ENCODE measurements at places on chromosomes 3 and 15. TPM values are rescaled to one million over a fixed set of nuclear protein-coding genes. Genes with fewer than 3 reads are reported as not detected.

DNA sequence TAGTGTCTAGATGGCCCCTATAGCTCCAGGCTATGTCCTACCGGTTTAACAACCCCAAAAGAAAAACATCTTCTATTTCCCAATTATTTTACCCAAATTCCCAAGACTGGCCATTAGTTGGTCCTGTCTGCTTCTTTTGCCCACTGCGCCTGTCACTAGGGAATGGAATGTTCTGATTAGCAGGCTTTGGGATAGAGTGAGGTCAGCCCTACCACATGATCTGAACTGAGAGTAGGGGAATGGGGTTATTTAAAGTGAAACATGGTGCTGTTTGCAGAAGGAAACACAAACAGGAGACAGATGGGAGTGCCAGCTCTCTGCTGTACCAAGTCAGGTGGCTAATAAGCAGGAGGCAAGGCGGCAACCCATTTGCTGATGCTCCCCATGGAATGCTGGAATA is 635.6 kb upstream of the CFAP20DC start:
- peaks cover 2% of the 10 kb centered on the region for H3K4me1 ChIP-seq
- no peaks in the 10 kb centered on the region for H3K27me3 ChIP-seq
- no peak overlapping the region for H3K27ac ChIP-seq
- H3K36me3 ChIP-seq = no peaks in the 10 kb centered on the region

DNA sequence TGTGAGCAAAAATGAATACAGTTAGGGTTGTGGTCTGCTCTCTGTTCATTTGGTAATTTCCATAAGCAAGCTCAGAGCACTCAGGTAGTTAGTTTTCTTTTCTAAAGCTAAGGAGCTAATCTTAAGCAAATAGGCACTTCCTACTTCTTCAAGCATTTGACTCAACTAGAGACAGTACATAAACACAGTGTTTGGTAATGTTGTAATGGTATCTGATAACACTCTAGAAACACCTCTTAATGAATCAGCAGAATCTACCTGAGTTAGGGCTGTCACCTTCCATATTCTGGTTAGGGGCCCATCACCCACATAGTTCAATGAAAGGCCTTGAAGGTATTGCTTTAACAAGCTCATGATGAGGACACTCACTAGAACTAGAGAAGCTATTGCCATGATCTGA is 83.1 kb downstream of the PLCH1 start:
- H3K4me1 ChIP-seq = no peaks in the 10 kb centered on the region
- no peak overlapping the region for H3K27ac ChIP-seq
- H3K36me3 ChIP-seq = no peaks in the 10 kb centered on the region
- peaks cover 24% of the 10 kb centered on the region for H3K27me3 ChIP-seq
- H3K4me3 ChIP-seq = no peak overlapping the region

DNA sequence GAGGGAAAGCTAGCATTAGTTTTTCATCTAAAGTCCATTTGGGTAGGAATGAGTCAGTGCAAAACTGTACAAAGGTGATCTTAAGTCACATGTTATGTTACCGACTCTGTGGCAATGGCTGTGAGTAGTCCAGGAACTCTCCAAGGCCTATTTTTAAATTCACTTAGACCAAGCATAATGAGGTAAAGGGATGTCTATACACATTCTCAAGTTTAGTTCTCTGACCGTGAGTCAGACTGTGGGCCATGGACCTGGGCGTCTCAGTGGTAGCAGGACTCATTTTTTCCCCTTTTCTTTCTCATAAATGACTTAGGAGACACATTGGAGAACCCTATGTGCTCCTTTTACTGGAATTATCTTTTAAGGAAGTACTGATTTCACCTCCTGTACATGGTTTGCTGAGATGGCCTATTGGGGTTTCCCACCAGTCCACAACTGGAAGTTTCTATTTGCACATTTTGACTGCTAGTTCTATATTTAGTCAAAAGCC is 488.7 kb upstream of the TPRG1 start:
- H3K36me3 ChIP-seq = peaks cover 7% of the 10 kb centered on the region
- DNase-seq = no peak
- H3K27me3 ChIP-seq = no peaks in the 10 kb centered on the region
- no peak overlapping the region for H3K4me3 ChIP-seq

DNA sequence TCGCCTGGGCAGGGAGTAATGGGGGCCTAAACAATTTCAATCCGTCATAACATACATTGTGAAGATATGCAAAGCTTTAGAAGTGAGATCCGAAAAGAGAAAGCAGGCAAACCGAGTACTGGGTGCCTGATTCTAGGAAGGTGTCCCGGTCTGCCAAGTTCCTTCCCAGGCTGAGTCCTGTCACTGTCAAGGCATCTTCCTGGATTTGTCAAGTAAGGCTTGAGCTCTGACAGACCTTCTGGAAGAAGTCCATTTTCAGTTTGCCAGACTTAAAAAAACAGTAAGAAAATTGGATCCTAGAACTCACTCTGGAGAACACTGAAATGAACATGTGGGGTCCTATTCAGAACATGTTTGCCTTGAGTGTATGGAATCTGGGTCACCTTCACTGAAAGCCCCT is 253.9 kb downstream of the RORA start:
- H3K4me3 ChIP-seq = no peak overlapping the region
- H3K36me3 ChIP-seq = peaks cover 2% of the 10 kb centered on the region
- no peak for DNase-seq
- no peak overlapping the region for H3K27ac ChIP-seq
- H3K4me1 ChIP-seq = peaks cover 2% of the 10 kb centered on the region

GRCh38 chr15:75750261-75751050 is 37.8 kb upstream of the CSPG4 start:
- no peaks in the 10 kb centered on the region for H3K36me3 ChIP-seq
- H3K4me1 ChIP-seq = peaks cover 8% of the 10 kb centered on the region
- H3K27ac ChIP-seq = peak overlapping the region; percentile 34
- no peak for DNase-seq

GRCh38 chr15:84840741-84841429 is 23.7 kb downstream of the ALPK3 start:
- H3K4me3 ChIP-seq = no peak overlapping the region
- H3K4me1 ChIP-seq = peaks cover 13% of the 10 kb centered on the region
- peaks cover 6% of the 10 kb centered on the region for H3K36me3 ChIP-seq
- H3K27ac ChIP-seq = peak overlapping the region; percentile 60
- no peak for DNase-seq

DNA sequence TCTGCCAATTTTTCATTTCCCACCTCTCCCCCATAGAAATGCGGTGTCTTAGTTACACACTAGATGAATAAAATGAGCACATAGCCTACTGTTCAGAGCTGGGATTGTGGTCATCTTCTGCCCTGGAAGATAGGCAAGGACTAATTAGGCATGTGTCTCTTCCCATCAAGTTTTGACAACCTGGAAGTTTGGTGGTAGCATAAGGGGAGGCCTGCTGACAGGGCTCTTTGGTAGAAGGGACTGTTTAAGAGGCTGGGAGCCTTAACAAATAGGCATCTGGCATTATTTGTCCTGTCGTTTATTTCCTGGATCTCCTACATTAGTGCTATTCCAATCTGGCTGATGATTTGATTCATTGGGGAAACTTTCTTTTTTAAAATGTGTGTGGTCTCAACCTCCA is 512.3 kb downstream of the ZNF385D start:
- no peak for DNase-seq
- no peak overlapping the region for H3K4me3 ChIP-seq
- no peak overlapping the region for H3K27ac ChIP-seq
- H3K27me3 ChIP-seq = no peaks in the 10 kb centered on the region
- H3K36me3 ChIP-seq = no peaks in the 10 kb centered on the region
- H3K4me1 ChIP-seq = no peaks in the 10 kb centered on the region

DNA sequence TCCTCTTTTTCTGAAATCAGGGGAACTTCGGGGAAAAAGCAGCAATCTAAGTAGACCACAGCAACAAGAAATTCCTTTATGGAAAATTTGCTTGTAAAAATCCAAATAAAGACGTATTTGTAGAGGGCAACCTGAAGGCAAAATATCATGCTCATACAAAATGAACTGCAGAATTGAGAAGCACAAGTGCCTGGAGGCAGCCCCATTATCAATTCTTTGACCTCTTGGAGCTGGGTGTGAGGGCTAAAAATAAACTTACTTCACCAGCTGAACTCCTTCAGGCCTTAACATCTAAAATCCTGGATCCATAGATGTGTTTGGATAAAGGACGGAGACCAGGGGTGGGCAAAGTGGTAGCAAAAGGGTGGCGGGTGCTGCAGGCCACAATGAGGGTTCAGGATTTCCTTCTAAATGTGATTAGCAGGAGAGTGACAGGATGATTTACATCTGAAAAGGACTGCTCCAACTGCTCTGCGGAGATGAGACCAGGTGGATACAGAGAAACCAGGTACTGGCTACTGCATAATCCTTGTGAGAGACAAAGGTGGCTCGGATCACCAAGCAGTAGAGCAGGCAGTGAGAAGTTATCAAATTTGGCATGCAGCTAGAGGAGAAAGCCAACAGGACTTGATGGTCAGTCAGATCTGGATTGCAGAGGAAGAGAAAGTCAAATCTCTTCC is 81.7 kb upstream of the TJP1 start:
- no peak overlapping the region for H3K4me3 ChIP-seq
- no peaks in the 10 kb centered on the region for H3K4me1 ChIP-seq
- H3K27ac ChIP-seq = no peak overlapping the region
- H3K36me3 ChIP-seq = no peaks in the 10 kb centered on the region

Gene CCR3
- 0.37 TPM for total RNA-seq

DNA sequence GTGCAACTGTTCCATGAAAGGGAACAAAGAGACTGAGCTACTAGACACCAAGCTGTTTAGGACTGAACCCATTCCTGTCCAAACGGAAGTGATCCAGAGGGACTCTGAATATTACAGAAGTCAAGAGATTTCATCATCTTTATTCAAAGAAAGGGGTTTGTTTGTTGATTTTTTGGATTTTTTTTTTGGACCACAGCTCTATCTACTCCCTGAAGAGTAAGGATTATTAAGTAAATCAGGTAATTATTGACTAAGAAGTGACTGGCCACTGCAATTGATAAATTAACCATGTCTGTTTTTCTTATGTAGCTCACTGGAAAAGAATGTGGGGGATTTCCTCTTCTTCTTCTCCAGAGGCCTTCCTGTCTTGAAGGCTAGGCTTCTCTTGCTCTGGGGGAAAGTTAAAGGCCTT is 146.6 kb upstream of the TPM1 start:
- no peak for DNase-seq
- no peak overlapping the region for H3K27ac ChIP-seq
- H3K4me3 ChIP-seq = no peak overlapping the region
- H3K27me3 ChIP-seq = peaks cover 59% of the 10 kb centered on the region

Gene SOX2
- total RNA-seq = not detected

Gene SCAANT1
- 1.7 TPM for total RNA-seq

GRCh38 chr15:80267658-80268057 is 15.6 kb upstream of the CTXND1 start:
- H3K4me3 ChIP-seq = no peak overlapping the region
- no peak overlapping the region for H3K27ac ChIP-seq
- H3K36me3 ChIP-seq = no peaks in the 10 kb centered on the region
- H3K27me3 ChIP-seq = peaks cover 74% of the 10 kb centered on the region
- H3K4me1 ChIP-seq = no peaks in the 10 kb centered on the region

DNA sequence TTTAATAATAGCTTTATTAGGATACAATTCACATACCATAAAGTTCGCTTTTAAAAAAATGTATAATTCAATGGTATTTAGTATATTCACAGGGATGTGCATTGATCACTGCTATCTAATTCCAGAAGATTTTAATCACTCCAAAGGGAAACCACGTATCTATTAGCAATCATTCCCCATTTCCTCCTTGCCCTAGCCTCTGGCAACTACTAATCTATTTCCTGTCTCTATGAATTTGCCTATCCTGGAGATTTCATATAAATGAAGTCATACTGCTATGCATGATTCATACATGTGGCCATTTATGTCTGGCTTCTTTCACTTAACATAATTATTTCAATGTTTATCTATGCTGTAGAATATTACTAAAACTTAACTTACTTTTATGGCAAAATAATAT is 32.0 kb upstream of the CASR start:
- H3K4me3 ChIP-seq = no peak overlapping the region
- no peaks in the 10 kb centered on the region for H3K27me3 ChIP-seq
- peaks cover 7% of the 10 kb centered on the region for H3K4me1 ChIP-seq
- no peak for DNase-seq
- H3K27ac ChIP-seq = no peak overlapping the region

DNA sequence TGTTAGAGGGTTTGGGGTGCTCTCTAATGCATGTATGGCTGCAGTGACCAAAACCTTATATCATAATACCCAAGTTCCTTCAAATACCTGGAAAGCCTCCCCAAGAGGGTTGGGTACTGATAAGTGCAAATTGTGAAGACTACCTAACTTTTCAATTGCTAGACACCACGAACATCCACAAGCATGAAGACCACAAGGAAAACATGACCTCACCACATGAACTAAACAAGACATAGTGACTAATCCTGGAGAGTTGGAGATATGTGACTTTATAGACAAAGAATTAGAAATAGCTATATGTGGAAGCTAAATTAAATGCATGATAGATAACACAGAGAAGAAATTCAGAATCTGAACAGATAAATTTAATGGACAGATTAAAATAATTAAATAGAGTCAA is 23.9 kb upstream of the AADACL2 start:
- H3K27me3 ChIP-seq = no peaks in the 10 kb centered on the region
- H3K27ac ChIP-seq = no peak overlapping the region
- no peaks in the 10 kb centered on the region for H3K4me1 ChIP-seq
- no peaks in the 10 kb centered on the region for H3K36me3 ChIP-seq
